ENCODE measurements at places on chromosomes 16 and 17. TPM values are rescaled to one million over a fixed set of nuclear protein-coding genes. Genes with fewer than 3 reads are reported as not detected.

PABPN1L gene
- not detected for total RNA-seq

MSLN gene
- 1.9 TPM for total RNA-seq

GP1BA gene
- total RNA-seq = not detected

SSTR5 gene
- 14.7 TPM for total RNA-seq

DUSP14 gene
- total RNA-seq = 21.5 TPM

DRC3 gene
- 1.6 TPM for total RNA-seq

RNF43 gene
- total RNA-seq = 4.4 TPM

TBC1D28 gene
- not detected for total RNA-seq

TMEM238L gene
- not detected for total RNA-seq

DNA sequence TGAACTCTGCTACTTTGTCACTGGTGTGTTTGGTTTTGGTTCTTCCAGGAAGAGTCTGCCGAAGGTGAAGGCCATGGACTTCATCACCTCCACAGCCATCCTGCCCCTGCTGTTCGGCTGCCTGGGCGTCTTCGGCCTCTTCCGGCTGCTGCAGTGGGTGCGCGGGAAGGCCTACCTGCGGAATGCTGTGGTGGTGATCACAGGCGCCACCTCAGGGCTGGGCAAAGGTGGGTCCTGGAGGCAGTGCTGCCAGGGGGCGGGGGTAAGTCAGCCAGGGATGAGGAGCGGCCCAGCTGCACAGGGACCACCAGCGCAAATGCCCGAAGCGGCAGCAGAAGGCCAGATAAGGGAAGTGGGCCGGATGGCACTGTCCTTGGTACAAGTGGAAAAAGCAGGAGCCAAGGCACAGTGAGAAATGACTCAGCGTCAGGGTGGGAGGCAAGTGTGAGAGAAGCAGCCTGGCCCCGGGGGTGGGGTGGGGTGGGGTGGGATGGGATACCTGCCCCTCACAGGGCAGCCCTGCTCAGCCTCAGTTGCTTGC, 41.9 kb downstream of the TMEM11 start:
- DNase-seq = no peak

DNA sequence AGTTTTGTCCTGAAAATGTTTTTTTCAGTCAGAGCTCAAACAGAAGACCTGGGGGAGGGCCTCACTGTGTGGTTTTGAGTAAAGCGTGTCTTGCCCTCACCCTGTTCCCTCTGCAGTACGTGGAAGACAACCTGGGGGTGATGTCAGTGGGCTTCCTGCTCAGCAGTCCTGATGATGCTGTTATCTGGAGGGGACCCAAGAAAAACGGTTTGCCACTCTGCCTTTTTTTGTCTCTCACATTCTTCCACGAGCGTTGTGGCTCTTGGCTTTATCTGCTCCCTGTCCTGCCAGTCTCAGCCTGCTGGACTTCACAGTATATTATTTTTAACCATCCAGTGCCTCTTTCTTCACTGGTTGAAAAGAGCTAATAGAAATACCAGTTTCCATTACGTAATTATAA, 12.9 kb downstream of the NUBP1 start:
- DNase-seq = no peak

DNA sequence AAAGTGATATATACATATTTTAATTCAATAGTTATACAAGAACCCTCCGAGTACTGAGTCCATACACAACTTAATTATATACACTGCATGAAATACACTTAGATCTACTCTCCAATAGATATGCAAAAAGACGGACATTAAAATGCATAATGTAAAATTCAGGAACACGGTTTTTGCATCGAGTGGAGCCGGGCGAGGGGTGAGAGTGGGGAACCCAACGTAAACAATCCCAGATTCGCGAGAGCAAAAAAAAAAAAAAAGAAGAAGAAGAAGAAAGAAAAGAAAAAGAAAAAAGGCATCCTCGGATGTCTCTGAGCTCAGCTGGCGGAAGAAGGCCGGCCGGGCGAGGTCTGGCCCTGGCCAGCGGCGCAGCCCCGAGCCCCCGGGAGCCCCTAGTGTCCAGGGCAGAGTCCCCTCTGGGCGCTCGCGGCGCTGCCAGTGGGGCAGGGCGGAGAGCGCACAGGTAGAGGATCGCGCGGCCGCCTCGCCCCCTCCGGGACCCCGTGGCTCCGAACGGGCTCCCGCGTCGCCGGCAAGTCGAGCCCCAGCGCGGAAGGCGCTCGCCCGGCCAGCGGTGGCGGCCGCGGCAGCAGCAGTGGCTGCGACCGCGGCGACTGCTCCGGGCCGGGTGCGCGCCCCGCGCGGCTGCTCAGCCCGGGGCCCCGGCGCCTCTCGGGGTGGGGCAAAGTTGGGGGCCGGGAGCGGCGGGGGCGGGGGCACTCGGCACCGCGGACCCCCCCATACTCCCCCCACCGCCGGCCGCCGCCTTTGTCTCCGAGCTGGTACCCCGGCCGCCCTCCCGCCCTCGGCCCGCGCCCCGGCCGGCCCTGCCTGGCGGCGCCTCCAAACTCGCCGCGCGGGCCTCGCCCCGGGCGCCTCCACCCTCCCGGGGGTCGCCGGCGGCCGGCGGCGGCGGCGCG, 9.6 kb upstream of the ZFHX3 start:
- DNase-seq = no peak

- no peak for DNase-seq
Measured at GRCh38 chr17:22461460-22462145, 769.3 kb downstream of the KCNJ18 start.

- DNase-seq = peak; percentile 41
Measured at GRCh38 chr17:29573871-29574731, 5.6 kb downstream of the TP53I13 start.

GRCh38 chr16:88737298-88738150, 31.2 kb downstream of the CTU2 start:
- DNase-seq = peak; percentile 93

DNA sequence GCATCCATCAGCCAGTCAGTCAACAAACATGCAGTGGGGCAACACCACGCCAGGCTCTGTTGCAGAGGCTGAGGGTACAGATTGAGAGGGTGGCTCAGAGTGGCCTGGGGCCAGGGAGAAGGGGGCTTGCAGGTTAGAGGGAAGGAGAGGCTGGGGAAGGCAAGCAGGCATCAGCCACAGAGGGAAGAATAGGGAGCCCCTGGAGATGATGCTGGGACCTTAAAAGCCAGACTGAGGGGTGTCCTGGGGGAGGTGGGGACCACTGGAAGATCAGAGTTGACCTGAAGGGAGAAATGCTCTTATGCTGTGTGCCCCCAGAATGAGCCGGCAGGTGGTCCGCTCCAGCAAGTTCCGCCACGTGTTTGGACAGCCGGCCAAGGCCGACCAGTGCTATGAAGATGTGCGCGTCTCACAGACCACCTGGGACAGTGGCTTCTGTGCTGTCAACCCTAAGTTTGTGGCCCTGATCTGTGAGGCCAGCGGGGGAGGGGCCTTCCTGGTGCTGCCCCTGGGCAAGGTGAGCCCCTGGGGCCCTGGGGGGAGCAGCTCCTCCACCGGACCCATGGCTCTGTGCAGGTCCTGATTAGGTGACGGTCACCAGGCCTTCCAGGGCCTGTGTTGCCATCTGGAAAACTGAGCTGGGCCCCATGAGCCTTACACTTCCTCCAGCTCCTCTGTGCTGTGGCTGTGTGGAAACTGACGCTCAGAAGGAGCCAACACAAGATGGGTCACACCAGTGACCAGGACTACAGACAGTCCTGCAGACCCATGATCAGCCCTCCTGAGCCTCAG, 1.7 kb downstream of the CORO1A start:
- no peak for DNase-seq

GRCh38 chr17:72346306-72346705, 225.5 kb downstream of the SOX9 start:
- DNase-seq = no peak

DNA sequence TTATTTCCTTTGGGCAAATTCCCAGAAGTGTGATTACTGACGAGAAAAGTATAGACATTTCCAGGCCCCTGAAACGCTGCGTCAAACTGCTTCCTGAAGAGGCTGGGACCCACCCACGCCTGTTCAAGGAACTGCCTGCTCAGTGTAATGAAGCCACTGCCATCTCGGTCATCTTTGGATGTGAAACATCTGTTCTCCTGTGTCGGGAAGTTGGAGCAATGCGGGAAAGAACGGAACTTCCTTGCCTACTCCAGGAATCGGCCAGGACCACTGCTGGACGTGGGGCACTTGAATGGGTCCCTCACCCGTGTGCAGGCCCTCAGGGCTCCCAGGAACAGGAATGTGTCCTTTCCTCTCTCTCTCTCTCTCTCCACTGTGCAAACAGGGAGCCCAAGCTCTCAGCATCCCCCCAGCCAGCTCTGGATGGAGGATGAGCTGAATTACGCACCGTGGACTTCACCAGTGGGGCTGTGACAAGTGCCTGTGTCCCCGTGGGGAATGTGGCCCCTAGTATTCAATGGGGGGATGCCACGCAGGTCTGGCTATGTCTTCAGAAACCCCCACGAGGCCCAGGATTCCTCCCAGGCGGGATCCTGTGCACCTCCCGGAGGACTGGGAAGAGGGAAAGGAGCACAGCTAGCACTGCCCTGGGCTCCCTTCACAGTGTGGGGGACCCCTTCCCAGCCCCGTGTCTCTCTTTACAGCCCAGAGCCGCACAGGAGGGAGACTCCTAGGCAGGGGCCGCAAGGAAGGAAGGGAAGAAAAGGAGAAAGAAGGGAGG, 18.3 kb upstream of the LITAF start:
- peak; percentile 86 for DNase-seq

- DNase-seq = peak; percentile 88
Measured at GRCh38 chr17:38559051-38559879, 46.5 kb downstream of the SRCIN1 start.

GRCh38 chr16:20614186-20615141, 38.3 kb upstream of the ACSM2B start:
- DNase-seq = no peak

DNA sequence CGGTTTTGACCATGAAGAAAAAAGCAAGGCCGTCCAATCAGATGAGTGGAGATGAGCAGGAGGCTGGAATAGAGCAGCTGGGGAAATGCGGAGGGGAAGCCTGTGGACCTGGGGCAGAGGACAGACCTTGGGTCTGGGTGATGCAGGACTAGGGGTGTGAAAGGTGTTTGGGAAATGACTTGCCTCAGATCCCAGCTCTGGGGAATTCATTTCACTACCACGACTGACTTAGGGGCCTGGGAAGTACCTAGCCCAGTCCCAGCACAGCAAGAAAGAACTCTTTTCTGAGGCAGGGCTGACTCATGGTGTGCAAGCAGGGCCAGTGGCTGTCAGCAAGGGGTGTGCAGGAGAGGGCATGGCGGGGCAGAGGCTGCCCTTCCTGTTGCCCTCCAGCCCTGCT, 14.8 kb downstream of the DNAI2 start:
- no peak for DNase-seq

DNA sequence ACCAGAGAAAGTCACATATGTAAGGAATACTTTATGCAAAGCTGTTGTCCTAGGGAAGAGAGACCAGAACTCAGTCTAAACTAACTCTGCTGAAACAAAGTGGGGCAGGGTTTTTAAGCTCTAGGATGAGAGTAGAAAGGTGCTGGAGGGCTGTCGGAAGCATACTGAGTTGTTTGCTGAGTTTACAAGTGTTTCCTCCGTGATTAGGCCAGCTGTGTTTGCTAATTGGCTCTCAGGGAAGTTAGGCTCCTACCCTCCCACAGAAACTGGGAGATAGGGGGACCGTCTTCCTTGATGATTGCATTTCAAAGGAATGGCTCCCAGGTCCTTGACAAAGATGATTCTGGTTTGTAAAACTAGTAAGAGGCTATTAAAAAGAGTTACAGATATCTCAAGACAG, 24.4 kb upstream of the CRYM start:
- DNase-seq = no peak

DNA sequence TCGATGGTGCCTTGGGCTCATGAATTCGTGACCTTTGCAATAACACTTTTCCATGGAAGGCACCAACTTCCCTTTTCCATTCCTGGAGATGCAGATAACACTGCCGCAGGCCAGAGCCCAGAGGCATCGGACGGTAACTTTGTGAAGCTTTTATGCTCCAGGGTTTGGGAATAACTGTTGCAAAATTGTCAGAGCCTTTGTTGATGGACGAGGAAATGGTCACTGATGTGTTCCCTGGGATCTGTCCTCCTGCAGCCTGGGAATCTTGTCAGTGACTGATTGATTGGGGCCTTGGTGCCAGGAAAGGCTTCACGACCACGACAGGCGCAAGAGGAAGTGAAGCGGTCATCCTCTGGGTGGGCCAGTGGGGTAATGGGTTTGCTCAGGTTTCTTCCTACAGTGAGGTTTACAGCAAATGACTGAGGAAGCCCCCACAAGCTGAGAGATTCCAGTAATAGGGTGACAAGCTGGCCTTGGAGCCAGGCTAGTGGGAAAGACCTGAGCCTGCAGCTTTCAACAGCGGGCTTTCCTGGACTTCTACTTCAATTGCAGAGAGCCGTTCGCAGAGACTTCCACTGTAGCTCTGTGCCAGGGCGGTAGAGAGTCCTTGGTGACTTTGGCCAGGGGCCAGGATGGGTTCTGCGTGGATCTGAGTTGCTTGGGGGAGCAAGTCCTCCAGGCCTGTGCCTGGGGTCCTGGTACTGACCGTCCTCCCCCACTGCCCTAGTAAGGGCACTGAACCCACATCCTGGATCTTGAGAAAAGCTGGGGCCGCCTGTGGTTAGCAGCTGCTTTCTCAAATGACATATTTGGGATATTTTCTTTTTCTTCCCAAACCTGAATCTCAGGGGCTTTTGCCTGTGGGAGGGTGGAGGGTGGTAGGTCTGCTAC, 37.6 kb downstream of the PGS1 start:
- no peak for DNase-seq

DNA sequence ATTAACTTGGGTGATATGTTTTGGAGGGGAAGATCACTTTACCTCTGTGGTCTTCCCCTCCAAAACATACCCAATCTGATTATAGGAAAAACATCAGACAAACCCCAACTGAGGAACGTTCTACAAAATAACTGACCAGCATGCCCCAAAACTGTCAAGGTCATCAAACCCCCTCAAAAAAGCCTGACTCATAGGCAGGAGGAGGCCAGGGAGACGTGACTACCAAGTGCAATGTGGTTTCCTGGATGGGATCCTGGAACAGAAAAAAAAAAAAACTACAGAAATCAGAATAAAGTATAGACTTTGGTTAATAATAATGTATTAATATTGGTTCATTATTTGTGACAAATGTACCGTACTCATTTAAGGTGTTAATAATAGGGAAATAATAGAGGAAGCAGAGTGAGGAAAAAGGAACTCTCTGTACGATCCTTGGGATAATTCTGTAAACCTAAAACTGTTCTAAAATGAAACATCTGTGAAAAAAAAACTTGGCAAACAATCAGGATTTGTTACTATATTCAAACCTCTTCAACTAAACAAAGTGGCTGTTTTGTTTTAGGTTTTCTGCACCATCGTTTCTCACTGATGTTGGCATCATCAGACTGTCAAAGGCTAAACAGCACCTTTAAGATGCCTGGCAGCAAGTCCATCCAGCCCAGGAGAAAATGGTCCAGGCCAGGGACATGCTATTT, 266.7 kb upstream of the SDK2 start:
- no peak for DNase-seq

Measured in Right ventricle myocardium inferior (tissue), 1 donor.